Right hindlimb (tissue), 1 donor: ENCODE measurements at places on chromosomes 6 and 20.
A peak's percentile ranks its signal among the peaks of the same experiment; 100 is the strongest.

DNA sequence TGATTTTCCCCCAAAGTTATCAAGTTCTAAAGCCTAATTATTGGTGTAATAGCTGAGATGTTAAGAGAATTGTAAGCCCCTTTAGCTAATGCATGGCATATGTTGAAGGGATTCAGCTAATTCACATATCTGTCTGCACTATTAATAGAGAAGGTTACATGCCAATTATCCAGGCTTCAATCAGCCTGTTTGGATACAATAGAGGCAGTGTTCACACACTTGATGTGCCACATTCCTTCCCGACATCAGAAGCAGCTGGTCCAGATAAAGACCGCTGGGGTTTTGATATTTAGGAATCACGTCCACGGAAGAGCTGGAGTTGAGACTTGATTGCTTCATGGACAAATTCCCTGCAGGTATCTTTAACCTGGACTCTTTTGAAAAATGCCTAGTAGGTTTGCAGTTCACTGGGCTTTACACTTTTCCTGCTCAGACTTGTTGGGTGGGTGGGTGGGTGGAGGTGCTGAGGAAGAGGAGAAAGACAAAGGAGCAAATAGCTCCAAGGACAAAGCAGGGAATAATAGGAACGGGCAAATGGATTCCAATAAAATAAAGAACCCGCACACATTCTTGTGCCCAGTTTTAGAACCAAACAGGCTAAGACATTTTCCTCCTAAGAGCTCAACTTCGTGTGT, 142.6 kb upstream of the ZNF217 start:
- no peak for DNase-seq

DNA sequence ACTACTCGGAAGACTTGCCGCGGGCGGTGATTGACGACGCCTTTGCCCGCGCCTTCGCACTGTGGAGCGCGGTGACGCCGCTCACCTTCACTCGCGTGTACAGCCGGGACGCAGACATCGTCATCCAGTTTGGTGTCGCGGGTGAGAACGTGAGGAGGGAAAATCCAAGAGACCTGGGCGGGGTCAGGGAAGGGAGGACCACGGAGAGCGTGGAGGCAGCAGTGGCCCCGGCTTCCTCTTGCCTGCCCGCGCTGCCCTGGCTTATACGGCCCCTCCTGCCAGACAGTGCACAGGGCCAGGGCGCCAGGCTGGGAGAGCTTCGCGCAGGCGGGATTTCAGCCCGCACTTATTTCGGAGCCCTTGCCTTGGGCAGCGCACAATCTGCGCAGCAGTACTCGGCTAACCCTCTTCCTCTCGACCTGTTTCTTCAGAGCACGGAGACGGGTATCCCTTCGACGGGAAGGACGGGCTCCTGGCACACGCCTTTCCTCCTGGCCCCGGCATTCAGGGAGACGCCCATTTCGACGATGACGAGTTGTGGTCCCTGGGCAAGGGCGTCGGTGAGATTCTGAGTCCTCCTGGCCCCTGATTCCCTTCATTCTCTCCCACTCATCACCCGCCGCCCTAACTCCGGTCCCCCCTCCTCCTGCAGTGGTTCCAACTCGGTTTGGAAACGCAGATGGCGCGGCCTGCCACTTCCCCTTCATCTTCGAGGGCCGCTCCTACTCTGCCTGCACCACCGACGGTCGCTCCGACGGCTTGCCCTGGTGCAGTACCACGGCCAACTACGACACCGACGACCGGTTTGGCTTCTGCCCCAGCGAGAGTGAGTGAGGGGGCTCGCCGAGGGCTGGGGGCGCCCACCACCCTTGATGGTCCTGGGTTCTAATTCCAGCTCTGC, 2.0 kb downstream of the MMP9 start:
- DNase-seq: no peak

DNA sequence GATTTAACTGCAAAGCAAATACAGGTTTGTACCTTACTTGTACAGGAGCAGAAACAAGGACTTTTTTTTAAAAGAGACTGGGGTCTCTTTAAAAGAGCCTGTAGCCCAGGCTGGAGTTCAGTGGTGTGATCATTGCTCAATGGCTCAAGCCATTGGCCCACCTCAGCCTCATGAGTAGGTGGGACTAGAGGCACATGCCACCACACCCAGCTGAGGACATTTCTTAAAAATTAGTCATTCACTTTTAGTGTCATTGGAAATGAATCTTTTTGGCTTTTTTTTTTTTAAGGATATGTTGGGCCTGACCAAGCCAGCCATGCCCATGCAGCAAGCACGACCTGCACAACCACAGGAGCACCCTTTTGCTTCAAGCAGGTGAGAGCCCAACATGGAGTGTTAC, 16.9 kb downstream of the SEC23B start:
- no peak for DNase-seq

DNA sequence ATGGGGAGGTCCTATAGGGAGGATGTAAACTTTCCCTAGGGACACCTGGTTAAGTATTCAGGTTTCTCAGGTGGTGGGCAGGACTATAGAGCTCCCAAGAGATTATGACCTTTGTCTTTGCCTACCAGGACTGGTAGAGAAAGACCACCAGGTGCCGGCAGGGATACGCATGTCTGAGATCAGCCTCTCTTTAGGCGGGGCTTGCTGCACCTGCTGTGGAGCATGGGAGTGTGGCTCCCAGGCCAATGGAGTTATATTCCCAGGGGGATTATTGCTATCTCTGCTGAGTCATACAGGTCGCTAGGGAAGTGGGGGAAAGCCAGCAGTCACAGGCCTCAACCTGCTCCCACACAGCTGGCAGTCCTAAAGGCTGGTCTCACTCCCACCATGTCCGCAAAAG, 280.5 kb upstream of the MMS22L start:
- DNase-seq: no peak

- no peak for DNase-seq
Observed at GRCh38 chr20:8306937-8307336, 174.9 kb downstream of the PLCB1 start.

- DNase-seq: no peak
Observed at GRCh38 chr6:143115728-143116127, 55.0 kb downstream of the AIG1 start.

- peak; percentile 57 for DNase-seq
Observed at GRCh38 chr6:96450082-96450769, 71.4 kb upstream of the UFL1 start.

- DNase-seq: no peak
Observed at GRCh38 chr20:60822699-60823607, 429.1 kb upstream of the CDH4 start.

DNA sequence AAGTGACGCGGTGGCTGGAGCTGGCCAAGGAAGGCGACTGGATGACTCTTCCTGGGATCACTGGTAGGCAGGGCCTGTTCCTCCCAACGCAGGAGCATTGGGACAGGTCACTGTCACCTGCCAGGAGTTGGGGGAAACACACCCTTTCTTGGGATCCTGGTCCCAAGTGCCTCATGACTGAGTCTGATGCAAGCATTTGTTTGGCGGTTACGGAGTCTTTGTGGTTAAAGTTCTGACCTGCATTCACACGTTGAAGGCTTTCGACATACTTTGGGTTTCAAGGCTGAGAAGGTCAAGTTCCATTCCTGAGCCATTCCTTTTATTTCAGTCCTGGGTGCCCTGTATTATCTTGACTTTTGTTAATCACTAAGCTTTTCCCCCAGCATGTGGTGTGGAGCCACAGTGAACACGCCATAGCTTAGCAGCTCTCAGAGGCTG, 6.0 kb downstream of the PNLDC1 start:
- DNase-seq: no peak
